ENCODE measurements at places on chromosomes 4 and X.
A peak's percentile ranks its signal among the peaks of the same experiment; 100 is the strongest.

GRCh38 chrX:107054978-107055377 is 55.0 kb upstream of the MORC4 start:
- DNase-seq: no peak

- DNase-seq: no peak
Observed at GRCh38 chr4:4990857-4991540, 28.3 kb downstream of the CYTL1 start.

- DNase-seq: no peak
Observed at GRCh38 chr4:168765726-168766125, 244.3 kb downstream of the CBR4 start.

- no peak for DNase-seq
Observed at GRCh38 chr4:37095925-37096324, 148.6 kb upstream of the NWD2 start.

DNA sequence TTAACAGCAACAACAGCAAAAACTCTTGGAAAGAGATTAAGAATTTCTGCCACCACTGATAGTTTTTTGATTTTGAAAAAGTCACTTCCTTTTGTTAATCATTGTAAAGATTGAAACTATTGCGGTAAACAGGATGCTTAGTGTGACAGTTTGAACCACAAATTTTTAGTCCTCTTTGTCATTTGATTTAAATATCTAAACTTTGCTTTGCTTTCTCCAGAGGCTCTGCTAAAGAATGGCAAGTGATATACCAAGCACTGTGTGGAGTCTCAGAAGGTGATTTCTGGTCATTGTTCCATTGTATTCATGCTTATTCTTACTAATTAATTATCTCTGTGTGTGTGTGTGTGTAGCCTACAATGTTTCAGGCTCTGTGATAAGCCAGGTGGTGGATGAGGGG is 155.6 kb downstream of the BMPR1B start:
- no peak for DNase-seq

GRCh38 chrX:20454117-20454516 is 187.4 kb upstream of the RPS6KA3 start:
- peak; percentile 36 for DNase-seq

GRCh38 chrX:70470850-70471289 is 26.2 kb downstream of the DLG3 start:
- DNase-seq: no peak

- DNase-seq: peak; percentile 13
Observed at GRCh38 chrX:55907968-55908607, 190.5 kb downstream of the RRAGB start.

GRCh38 chr4:85798012-85798770 is 323.2 kb downstream of the ARHGAP24 start:
- no peak for DNase-seq

DNA sequence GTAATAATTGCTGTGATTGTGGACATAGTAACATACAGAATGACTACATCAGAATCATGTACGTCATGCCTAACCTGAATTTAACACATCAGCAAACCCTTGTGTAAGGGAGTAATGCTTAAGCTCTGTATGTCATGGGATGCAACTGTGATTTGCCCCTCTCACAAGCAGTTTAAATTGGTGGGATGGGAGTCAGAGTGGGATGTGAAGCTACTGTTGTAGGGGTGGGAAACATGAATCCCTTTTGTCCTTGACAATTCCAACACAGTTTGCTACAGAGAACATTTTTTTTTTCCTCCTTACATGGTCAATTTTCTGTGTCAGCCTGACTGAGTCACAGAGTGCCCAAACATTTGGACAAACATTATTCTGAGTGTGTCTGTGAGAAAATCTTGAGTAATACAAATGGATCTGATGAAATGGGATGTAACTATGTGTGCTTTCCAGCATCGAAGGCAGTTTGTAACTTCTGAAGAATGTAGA is 392.8 kb downstream of the GPM6A start:
- no peak for DNase-seq

- DNase-seq: no peak
Observed at GRCh38 chrX:64885850-64886249, 90.4 kb downstream of the ZC4H2 start.

DNA sequence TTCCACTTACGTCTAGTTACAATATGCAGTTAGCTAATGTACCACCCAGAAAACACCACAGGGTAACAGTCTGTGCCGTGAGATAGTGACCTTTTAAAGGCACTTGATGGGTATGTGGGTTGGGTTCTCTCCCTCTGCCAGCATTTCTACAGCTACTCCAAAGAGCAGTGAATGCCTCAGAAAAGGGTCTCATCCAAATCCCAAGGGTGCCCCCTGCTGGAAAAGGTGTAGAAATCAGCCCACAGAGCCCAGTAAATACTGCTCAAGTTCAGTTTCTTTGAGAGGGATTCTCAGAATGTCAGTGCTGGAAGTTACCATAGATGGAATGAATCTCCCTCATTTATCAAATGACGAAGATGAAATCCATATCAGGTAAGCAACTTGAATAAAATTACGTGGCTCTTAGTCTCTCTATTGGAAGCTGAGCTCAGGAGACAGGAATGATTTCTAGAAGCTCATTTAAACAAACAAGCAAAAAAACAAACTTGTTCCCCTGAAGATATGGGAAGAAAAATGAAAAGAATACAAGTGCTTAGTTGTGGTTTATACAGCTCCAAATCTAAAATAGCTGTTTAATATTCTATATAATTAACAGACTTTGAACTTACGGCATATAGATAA is 9.5 kb downstream of the RNF175 start:
- DNase-seq: peak; percentile 42

GRCh38 chrX:44669626-44670025 is 127.0 kb upstream of the FUNDC1 start:
- no peak for DNase-seq

DNA sequence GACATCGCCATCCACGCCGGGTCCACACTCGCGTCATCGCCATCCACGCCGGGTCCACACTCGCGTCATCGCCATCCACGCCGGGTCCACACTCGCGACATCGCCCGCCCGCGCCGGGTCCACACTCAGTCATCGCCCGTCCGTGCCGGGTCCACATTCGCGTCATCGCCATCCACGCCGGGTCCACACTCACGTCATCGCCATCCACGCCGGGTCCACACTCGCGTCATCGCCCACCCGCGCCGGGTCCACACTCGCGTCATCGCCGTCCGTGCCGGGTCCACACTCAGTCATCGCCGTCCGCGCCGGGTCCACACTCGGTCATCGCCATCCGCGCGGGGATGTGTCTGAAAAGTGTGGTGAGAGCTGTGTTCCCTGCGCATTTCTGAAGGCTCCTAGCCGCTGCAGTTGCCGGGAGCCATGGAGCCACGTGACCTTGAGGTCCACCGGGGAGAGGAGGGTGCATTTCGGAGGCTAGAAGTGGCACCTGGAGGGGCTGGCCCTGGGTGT is 17.3 kb downstream of the PCGF3 start:
- DNase-seq: no peak

- DNase-seq: no peak
Observed at GRCh38 chr4:174157106-174157607, 126.3 kb downstream of the FBXO8 start.

DNA sequence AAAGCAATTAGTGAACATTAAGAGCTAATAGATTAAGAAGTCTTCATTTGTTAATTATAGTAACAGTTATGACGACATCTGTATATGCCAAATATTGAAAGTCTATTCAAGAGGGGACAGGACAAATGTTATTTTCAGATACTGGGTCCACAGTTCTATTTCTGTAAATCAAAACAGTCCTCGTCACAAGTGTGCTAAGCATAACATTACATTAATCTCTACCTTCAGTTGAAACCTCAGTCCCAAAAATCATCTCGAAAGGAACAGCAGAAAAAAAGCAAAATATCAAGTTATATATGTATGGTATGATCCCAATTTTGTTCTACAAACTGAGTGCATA is 70.3 kb downstream of the APBB2 start:
- DNase-seq: no peak

- peak; percentile 28 for DNase-seq
Observed at GRCh38 chr4:121191361-121191760, 27.2 kb upstream of the TNIP3 start.

GRCh38 chr4:3365326-3365725 is 72.5 kb downstream of the RGS12 start:
- no peak for DNase-seq

DNA sequence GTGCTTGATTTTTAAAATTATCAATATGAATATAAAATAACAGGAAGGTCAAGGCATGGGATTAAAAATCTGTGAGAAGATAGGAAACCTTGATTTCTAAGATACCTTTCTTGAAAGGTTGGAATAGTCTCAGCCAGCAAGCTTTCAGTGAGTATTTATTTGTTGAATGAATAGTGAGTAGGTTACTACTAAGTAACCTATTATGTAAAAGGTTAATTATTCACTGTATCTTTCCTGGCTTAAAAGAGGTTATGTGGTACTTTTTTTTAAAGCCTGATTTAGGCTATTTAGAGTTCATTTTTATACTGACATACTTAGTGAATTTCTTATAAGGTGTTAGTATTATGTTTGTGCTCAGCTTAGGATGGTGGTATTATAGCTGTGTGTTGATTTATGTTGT is 123.5 kb downstream of the PTPN13 start:
- no peak for DNase-seq

GRCh38 chrX:14581081-14581480 is 51.7 kb downstream of the GLRA2 start:
- no peak for DNase-seq

DNA sequence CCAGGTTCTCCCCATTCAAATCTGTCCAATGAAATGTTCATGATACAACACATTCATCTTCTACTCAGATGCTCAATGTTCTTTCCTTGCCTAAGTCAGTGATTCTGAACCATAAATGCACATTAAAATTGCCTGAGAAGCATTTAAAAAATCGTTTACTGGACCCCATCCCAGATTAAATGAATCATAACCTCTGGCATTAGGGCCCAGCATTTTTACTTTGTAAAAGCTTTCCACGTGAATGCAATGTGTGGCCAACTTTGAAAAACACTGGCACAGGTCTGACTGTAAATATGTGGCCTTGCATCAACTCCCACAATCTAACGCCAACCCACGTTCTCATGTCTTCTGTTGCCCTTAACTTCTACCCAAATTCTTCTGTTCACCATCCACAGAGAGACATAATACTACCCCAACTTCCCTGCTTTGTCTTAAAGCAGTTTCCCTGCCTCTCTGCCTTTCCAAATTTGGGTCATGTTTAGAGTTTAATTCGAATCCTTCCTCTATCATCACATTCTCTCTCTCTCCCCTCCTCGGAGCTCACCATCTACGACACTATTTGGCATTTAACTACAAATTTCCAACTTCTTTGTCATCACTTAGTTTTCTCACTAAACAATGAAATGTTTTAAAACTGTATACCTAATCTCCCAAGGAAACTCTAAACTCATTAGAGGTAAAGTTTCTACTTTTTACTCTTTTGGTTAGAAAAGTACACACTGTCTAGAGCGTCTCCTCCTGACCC is 78.7 kb downstream of the PRKG2 start:
- no peak for DNase-seq

- no peak for DNase-seq
Observed at GRCh38 chrX:78746496-78746895, 1.0 kb upstream of the LPAR4 start.

- DNase-seq: no peak
Observed at GRCh38 chr4:152935143-152935542, 980 bp upstream of the FHDC1 start.

DNA sequence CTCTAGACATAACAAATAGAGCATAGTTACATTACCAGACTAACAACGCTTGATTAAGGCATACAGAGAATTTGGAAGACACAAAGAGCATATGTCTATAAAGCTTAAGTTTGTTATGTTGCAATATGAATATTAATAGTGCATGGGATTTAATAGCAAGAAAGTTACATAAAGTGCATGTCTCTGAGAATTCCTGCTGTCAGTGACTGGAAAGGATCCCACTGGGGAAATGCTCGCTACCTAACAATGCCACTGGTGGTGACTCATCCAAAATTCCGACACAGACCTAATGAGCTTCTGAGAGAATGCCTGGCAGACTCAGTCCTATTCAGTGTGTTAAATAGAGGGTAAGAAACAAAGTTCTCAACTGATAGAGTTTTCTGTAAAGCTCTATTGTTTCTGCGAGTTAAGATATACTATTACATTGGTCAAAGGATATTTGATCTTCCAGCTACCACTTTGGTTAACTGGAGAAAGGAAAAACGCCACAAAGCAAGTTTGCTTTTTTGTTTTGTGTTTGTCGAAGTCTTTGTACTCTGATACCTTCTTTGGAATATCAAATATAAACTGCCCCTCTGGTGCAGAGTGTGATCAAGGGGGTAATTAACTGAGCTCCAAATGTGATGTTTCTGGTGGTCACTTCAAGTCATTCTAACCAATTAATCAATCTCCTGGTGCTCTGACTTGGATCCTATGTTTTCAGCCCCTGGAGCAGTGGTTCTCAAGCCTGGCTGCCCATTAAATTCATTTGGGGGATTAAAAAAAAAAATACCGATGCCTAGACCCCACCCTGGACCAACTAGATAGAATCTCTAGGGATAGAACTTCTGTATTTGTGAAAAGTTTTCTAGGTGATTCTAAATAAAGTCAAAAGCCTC is 107.9 kb downstream of the PALLD start:
- DNase-seq: no peak

- no peak for DNase-seq
Observed at GRCh38 chr4:42148425-42148824, 4.0 kb downstream of the BEND4 start.

- DNase-seq: no peak
Observed at GRCh38 chr4:57490520-57491255, 380.5 kb upstream of the IGFBP7 start.

GRCh38 chrX:87063642-87064041 is 454.0 kb upstream of the KLHL4 start:
- no peak for DNase-seq

DNA sequence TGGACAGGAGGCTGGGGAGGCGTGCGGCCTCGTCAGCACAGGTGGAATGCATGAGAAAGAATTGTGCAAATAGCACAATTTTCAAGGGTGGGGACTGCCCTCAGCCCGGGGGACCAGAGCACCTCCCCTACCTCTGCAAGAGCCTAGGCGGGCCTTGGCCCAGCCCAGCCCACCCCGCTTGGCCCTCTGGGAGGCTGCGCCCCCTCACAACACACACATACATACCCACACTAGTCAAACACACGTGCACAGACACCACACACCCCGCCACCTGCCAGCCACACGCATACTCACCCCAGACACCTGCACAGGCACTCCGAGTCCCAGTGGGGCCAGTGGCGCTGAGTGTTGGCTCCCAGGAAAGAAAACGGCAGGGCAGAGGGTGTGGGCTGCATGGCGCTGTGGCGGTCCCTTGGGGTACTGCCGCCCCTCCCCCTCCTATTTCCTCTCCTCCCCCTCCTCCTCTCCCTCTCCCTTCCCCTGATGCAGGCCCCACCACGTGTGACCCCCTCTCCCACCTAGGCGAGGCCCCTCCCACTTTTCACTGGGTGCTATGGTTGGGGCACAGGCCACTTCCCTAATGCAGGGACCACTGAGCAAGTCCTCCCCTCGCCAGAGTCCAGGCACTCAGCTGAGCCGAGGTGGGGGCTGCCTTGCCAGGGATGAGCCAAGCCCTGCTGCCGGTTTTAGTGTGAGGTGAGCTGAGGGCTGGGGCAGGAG is 84.5 kb downstream of the FAM53A start:
- DNase-seq: peak; percentile 6

- no peak for DNase-seq
Observed at GRCh38 chr4:186772936-186773487, 49.4 kb upstream of the FAT1 start.
